ENCODE measurements at places on chromosomes 7 and 10.

DNA sequence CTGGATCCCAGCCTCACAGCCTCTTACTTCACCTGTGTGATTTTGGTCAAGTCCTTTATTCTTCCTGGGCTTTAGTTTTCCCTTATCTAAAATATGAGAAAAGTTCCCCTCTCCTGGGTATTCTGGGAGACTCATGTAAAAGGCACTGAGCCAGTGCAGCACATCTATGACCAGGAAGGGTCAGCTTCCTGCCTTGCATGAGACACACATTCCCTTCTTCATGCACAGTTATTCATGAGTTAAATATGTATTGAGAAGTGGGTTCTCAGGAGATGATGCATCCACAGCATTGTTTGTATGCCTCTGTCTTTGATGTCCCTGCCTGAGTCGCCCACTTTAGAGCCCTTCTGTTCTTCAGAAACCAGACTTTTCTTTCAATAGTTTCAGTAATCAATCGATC lies 33.3 kb downstream of the EGFR start:
- DNase-seq = no peak

DNA sequence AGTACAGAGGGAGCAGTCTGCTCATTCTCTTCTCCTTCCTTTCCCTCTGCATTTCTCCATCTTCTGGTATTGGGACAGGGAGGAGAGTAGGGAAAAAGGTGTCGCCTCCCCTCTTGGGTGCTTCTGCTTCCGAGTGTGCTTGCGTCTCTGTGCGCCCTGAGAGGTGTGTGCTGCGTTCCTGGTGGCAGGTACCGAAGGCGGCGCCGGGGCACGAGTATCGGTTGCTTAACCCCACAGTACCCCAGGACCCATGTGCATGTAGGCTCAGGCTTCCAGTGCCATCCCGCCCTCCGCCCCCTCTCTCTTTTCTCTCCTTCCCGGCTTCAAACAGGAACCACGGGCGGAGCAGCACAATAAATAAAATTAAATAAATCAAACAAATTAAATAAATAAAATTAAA lies 169.3 kb upstream of the GLI3 start:
- DNase-seq = no peak

- DNase-seq = no peak
These were observed 47.6 kb downstream of the ZRANB1 start for GRCh38 chr10:124989526-124989925.

- DNase-seq = no peak
These were observed 74.7 kb downstream of the ABCA13 start for GRCh38 chr7:48245751-48246472.

DNA sequence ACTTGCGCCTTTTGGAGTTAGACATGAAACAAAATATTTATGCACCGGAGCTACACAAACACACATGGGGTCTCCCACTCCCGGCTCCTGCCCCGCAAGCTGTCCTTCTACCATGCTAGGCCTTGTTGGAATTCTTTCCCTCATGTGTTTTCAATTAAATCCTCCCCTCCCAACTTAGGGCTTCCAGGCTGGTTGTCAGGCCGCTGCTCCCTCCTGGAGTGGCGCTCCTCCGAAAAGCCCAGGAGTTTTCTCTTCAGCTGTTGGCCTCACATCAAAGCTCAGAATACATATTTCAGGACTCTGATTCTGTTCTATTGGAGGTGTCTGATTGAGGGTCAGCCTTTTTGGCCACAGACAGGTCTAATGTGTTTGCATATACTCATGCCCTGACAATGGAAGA lies 113.3 kb downstream of the FANK1 start:
- DNase-seq = no peak
